ENCODE measurements at places on chromosomes 2 and 18. TPM values are rescaled to one million over a fixed set of nuclear protein-coding genes. Genes with fewer than 3 reads are reported as not detected.

Gene TLX2
- 0.46 TPM for total RNA-seq

Gene UGT1A8
- total RNA-seq: not detected

Gene DYNAP
- total RNA-seq: not detected

Gene SMARCAL1
- total RNA-seq: 16.2 TPM

GRCh38 chr2:130370490-130370889, 14.6 kb downstream of the PTPN18 start:
- no peak for DNase-seq

GRCh38 chr18:35084494-35085449, 43.6 kb downstream of the MAPRE2 start:
- no peak for DNase-seq

DNA sequence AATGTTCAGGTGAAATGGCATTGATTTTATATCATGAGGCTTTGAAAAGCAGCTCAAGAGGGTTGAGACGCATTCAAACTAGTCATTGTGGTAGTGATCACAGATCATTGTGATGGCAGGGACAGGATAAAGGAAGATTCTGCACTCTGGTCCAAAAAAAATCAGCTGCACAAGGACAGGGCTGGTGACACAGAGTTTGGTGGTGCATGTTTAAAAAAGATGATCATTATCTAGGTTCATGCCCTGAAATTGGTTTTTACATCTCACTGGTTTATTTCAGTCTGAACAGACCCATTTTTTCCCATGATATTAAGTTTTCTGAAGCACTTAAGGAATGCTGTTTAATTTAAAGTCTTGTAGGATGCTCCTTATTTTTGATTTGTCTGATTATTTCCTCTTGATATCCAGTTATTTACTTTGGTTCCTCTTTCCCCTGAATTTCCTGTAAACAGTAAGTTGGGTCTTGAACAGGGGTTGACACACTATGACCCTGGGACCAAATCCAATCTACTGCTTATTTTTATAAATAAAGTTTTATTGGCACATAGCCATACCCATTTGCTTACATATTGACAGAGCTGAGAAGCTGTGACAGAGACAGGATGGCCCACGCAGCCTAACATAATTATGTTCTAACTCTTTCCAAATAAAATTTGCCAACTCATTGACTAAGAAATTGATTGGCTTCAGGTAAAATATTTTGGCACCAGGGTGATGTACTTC, 98.4 kb downstream of the UPP2 start:
- no peak for DNase-seq

- DNase-seq: no peak
Observed at GRCh38 chr2:85340034-85340892, 12.5 kb upstream of the TGOLN2 start.

DNA sequence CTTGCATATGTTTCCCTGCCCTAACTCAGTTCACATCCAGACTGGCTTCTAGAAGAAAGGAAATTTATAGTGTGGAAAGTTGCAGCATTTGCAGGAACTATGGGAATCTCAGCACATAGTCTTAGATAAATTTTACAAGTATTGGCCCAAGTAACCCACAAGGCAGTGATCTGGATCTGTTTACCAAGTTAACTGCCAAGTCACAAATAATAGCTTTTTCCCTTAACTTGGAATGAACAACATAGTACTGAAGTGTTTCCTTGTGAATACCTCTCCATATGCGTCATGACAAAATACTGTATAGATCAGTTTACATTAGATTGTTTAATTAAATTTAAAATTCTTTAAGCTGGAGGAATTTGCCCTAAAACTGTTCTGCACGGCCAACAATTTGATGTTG, 255.8 kb upstream of the EPAS1 start:
- no peak for DNase-seq

- no peak for DNase-seq
Observed at GRCh38 chr18:3722649-3723433, 272.9 kb downstream of the TGIF1 start.

DNA sequence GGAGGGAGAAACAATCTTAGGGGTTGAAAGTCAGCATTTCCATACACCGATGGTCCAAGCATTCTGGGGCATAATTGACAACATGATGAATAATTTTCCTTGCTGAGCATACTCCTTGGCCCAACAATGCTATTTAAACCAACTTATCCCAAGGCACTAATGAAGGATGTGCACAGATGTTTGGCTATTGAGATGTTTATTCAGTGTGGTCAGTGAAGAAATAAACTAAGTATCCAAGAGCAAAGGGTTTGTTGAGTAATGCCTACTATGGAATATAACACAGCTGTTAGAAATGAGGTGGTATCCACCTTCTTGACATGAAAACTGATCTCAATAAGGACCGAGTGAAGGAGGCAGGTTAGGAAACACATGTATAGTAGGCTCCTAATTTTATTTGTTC, 53.9 kb upstream of the RAB6D start:
- peak; percentile 52 for DNase-seq

- no peak for DNase-seq
Observed at GRCh38 chr2:207847807-207848544, 78.3 kb upstream of the FZD5 start.

GRCh38 chr2:67716895-67717396, 319.8 kb downstream of the ETAA1 start:
- DNase-seq: no peak

DNA sequence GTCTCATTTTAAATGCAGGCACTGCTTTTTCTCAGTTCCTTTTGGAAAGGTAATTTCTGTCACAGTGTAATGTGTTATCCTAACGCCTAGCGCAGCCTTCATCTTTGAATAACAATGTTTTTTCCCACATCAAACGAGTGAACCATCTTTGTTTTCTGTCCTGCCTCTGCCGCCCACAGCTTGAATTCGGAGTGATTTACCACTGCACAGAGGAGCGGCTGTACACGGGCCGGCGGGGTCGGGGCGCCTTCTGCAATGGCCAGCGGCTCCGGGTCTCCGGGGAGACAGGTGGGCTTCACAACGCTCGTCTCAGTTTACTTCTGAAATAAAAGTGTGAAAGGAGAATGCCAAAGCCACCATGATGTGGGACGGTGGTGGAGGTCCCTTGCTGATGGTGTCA, 32.8 kb downstream of the IMPA2 start:
- DNase-seq: no peak
